ENCODE measurements at places on chromosomes 2 and 18.
A peak's percentile ranks its signal among the peaks of the same experiment; 100 is the strongest.

DNA sequence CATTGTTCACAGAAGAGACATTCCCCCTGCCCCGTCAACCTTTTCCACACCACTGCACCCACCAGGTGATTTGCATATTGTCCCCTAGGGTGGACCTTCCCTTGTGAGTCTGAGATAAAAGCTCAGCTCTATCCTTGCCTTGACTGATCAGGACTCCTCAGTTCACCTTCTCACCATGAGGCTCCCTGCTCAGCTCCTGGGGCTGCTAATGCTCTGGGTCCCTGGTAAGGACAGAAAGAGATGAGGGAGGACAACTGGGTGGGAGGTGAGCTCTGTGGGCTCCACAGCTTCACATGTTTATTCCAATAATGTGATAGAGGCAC lies 1160.1 kb downstream of the RPIA start:
- DNase-seq: no peak

- DNase-seq: no peak
Measured at GRCh38 chr2:141041281-141041680, 1089.5 kb downstream of the LRP1B start.

DNA sequence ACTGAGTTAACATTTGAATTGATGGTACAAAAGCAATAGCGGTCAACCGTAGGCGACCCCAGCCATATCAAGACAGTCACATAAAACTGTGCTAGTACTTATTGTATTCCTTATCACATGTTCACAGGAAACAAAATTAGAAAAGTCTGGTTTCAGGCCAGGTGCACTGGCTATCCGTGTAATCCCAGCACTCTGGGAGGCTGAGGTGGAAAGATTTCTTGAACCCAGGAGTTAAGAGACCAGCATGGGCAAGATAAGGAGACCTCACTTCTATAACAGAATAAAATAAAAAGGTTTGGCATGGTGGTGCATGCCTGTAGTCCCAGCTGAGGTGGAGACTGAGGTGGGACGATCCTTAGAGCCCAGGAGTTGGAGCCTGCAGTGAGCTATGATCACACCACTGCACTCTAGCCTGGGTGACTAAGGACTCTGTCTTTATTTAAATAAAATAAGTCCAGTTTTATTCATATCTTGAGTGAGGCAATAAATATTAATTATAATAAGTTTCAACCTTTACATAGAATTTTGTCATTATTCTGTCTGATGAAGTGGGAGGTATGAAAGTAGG lies 84.1 kb upstream of the RGPD4 start:
- DNase-seq: no peak

- no peak for DNase-seq
Measured at GRCh38 chr2:145044491-145044890, 524.6 kb upstream of the ZEB2 start.

DNA sequence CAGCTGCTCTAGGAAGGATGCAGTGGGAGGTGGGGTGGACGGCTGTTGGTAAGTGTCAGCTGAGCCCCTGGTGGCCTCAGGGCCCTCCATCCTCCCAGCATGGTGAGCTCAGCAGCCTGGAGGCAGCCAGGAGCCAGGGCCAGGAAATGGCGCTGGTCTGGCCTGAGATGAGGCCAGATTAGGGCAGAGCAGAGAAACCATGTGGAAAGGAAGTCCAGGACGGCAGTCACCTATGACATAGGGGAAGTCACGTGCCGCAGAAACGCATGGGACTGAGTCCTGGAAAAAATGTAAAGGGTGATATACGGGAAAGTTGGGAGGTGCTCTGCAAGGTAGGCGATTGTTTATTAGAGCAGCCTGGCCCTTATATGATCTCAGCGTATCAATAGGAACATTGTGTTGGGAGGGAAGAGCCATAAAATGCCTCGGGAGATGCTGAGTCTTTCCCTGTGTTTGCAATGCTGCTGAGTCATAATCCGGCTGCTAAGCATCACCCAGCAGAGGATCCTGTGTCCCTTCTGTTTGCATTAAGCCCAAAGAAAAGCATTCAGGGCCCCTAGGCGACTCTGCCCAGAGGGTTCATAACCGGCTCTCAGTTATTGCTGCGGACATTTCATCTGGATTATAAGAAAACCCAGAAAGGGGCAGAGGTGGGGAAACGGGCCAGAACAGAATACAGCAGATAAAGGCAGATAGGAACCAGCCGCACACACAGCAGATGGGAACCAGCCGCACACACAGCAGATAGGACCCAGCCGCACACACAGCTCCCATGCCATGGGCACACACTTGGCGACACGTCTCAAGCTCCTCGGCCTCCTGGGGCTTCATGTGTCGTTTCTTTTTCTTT lies 30.3 kb upstream of the B3GNT7 start:
- DNase-seq: peak; percentile 32

DNA sequence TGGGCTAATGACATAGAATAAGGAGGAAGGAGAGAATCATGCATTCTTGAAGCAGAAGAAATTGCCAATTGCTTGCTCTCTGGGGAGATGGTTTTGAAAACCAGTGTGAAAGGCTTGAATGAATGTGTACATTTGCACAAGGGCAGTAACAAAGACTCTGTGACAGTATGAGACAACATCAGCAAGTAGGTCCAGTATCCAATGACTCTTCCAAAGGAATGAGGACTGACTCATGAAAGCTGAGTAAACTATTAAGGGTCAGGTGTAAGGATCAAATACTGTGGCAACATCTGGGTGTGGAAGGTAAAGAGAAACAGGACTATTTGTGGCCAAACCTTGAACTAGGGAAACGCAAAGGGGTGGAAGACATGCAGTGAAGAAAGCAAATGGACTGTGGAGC lies 886.0 kb upstream of the CHAC2 start:
- DNase-seq: no peak

DNA sequence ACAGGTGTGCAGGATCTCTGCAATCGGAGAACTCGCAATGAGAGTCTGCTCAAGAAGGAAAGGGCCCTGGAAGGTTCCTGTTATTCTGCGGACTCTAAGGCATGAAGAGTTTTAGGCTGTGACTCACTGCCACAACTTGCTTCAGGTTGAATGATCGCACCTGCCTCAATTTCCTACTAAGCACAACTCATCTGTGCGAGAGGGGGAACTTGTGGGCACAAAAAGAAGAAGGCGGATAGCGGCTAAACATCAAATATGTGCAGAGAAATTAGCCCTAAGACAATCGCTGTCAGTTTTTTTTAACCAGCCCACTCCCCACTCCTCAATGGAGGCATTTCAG lies 14.0 kb upstream of the CREG2 start:
- DNase-seq: no peak

DNA sequence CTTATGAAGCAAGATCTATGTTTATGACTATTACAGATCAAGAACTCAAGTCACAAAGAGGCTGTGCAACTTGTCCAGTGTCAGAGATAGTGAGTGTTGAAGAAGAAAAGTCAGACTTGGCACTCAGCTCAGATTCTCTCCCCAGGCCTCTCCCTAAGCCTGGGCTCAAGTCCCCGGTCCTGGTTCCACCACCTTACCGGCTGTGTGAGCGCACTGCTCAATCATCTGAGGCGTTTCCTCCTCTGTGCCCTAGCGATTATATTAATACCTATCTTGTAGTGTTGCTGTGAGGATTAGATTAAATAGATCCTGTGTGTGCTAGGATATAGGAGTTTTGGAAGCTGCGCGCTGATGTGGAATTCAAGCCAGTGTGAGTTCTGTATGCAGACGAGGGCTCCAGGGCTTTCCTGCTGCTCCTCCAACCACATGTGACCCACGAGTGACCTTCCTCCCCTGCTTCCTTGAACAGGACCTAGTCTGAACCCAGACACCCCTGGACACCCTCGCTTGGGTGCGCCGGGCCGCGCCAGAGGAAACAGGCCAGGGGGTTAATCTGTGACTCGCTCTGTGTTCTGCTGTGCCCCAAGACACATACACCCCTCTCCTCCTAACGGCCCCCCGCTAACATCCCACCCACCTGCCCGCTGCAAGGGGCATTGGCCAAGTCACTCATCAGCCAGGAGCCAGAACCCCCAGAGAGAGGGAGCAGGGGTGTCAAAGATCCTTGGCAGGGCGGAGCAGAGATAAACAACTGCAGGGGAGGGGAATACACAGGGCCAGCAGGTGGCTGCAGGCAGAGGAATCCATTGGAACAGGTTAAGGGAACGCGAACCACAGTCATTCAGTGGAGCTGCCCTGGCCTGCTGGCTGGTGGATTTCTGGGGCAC lies 38.3 kb downstream of the TNS1 start:
- DNase-seq: peak; percentile 28

GRCh38 chr2:240405684-240406313 lies 29.7 kb upstream of the GPC1 start:
- no peak for DNase-seq

GRCh38 chr2:38228753-38229152 lies 148.3 kb downstream of the ATL2 start:
- no peak for DNase-seq

DNA sequence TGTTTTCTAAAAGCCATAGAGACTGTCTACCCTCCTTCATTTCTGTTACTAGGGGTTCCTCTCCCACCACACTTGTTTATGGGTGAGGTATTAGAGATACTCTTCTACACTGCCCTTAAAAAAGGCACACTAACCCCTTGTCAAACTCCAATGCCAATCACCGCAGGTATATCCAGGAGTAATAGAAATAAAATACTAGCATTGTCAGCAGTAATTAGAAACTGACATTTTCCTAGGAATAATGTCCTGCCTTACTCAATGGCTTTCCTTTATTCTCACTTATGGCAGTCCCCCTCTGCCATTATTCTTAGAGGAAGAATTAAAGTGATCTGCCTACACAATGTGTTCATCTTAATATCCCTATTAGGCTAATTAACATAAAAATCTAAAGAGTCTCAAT lies 5.0 kb upstream of the BUB1 start:
- no peak for DNase-seq

- no peak for DNase-seq
Measured at GRCh38 chr18:67742954-67743353, 226.4 kb upstream of the DSEL start.

GRCh38 chr2:3377279-3377611 lies 373 bp downstream of the EIPR1 start:
- no peak for DNase-seq
